ENCODE measurements at places on chromosomes 1 and 21.
A peak's percentile ranks its signal among the peaks of the same experiment; 100 is the strongest.

- DNase-seq, result no peak
These were observed 184.9 kb downstream of the IGSF21 start for GRCh38 chr1:18292531-18292930.

GRCh38 chr21:14358775-14359174 lies 24.2 kb downstream of the HSPA13 start:
- no peak for DNase-seq

DNA sequence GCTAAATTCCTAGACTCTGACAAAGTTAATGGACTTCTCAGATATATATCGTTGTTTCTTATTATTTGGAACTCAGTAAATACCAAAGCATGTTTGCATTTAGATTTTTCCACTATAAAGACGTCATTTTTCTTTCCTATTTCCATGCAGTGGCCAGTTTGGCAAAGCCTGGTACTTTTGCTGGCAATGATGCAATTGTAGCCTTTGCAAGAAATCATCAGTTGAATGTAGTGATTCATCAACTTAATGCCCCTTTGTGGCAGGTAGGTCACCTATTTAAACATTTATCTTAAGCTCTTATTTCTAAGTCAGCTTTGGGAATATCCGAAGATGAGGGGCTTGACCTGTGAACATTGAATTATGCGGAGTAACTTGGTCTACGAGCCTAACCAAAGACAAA lies 12.0 kb downstream of the OTUD3 start:
- DNase-seq, result no peak

- no peak for DNase-seq
These were observed 108.1 kb upstream of the IVNS1ABP start for GRCh38 chr1:185425163-185425562.

DNA sequence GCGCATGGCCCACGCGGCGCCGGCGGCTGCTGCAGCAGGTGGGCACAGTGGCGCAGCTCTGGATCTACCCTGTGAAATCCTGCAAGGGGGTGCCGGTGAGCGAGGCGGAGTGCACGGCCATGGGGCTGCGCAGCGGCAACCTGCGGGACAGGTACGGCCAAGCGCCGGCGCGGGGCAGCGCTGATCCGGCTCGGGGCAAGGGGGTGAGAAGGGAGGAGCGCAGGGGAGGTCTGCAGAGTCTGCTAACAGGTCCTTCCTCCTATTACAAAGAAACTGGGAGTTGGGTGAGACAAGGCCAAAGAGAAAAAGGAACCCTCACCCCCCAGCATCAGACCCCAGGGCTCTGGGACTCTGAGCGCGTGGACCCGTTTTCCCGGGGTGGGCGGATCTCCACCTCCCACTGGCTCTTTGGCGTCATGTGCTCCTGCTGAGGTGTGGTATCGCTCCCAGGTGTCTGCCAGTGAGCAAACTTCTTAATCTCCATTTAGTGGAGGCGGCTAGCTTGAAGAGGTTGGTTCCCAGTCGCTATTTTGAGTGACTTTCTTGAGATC lies 431 bp downstream of the MTARC1 start:
- no peak for DNase-seq

- DNase-seq, result no peak
These were observed 7.6 kb downstream of the CAPN9 start for GRCh38 chr1:230754796-230755195.

- no peak for DNase-seq
These were observed 69.2 kb downstream of the NME7 start for GRCh38 chr1:169298441-169298840.

DNA sequence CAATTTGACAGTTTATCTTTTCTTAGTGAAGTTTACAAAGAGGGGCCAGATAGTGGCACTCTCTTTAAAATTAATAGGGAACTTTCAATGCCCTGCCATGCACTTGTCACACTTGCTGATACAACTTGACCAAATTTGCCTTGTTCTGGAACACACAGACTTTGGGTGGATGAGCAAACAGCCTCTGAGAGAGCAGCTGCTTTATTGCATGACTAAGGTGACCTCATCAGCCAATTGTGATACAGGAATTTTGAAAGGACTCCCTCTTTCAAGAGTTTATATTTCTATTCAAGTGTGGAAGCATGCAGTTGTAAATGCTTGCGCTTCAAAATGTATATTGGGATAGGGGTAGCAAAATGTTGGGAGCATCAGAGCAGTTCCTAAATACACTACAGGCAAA lies 2.1 kb upstream of the RGS1 start:
- DNase-seq, result no peak

DNA sequence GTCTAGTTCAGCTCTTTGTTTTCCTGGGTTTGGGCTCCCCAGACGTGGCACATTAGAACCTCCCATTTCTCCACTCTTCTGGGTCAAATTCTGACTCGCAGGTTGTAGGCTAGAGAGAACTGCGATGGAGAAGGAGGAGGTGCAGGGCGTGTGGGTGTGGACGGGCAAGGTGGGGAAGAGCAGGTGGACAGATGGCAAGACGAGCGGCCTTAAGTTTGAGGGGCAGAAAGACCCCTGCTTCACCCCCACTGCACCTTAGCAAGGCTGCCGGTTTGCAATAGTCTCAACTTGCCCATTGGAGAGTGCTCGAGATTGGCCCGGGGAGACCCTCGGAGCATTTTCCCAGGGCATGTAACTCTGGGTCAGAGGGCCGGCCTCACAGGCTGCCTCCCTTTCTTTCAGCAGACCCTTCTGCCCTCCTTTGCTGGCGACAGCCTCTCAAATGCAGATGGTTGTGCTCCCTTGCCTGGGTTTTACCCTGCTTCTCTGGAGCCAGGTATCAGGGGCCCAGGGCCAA lies 1.7 kb downstream of the IL24 start:
- no peak for DNase-seq

GRCh38 chr1:100876291-100876690 lies 18.4 kb downstream of the EXTL2 start:
- no peak for DNase-seq

- no peak for DNase-seq
These were observed 11.5 kb downstream of the ATPAF1 start for GRCh38 chr1:46656643-46657042.

GRCh38 chr1:204493984-204494280 lies 673 bp downstream of the PIK3C2B start:
- DNase-seq, result peak; percentile 40

- no peak for DNase-seq
These were observed 185.1 kb upstream of the CAMK1G start for GRCh38 chr1:209398313-209398991.

GRCh38 chr21:35565204-35565611 lies 495.1 kb downstream of the SETD4 start:
- no peak for DNase-seq

DNA sequence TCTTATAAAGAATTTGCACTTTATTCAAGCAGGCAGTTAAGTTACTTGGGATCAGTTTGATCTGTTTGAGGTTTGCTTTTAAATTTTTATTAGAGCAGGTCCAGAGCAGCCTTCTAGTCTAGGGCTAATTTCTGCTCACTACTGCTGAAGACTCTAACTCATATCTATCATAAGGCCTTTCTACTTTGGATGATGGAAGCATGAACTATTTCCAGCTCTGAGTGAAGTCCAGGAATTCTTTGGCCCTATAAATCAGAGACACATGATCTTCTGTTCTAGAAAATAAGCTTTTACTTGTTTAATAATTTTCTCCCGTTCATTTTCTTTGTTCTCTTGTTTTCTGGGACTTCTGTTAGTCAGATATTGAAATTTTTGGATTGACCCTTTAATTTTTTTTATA lies 14.7 kb downstream of the NIBAN1 start:
- no peak for DNase-seq

DNA sequence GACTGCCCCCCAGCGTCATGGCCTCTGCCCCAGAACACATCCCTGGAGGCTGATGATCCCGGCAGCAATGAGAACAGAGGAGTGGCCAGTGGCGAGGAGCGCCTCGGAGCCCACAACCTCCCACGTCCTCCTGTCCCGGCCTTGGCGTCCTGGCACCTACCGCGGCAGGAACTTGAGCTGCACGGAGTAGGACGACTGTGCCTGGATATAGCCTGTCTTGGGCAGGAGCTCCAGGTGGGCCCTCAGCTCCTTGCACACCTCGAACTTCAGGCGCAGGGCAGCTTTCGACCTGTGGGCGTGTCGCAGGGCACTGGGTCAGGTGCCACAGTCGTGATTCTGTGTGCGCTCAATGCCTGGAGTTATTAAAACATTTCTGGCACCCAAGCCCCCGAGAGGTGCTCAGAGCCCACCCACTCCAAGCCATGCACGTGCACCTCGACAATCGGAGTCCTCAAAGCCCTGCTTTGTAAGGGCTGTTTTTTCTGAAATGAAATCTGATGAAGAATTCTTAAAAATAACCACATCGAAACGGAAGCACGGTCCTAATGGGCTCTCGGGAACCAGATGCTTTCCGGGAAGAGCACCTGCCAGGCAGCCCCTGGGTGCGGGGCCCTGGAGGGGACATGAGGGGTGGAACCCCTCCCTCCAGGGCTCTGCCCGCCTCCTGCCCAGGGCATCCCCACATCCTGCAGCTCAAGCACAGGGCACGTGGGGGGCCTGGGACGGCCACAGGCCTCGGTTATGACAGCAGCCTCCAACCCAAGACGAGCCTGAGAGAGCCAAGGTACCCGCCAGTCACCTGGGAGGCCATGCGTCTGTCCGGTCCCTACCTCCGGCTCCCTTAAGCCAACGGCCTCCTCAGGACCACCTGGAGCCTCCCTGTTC lies 23.0 kb upstream of the TMEM52 start:
- no peak for DNase-seq

DNA sequence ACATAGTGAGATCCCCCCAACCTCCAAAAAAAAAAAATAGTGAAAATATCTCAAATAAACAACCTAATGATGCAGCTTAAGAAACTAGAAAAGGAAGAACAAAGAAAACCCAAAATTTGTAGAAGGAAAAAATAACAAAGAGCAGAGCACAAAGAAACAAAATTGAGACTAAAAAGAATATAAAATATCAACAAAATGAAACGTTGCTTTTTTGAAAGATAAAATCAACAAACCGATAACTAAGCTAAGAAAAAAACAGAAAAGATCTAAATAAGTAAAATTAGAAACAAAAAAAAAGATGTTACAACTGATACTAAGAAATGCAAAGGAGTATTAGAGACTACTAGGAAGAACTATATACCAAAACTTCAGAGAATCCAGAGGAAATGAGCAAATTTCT lies 139.3 kb upstream of the PALMD start:
- DNase-seq, result no peak

DNA sequence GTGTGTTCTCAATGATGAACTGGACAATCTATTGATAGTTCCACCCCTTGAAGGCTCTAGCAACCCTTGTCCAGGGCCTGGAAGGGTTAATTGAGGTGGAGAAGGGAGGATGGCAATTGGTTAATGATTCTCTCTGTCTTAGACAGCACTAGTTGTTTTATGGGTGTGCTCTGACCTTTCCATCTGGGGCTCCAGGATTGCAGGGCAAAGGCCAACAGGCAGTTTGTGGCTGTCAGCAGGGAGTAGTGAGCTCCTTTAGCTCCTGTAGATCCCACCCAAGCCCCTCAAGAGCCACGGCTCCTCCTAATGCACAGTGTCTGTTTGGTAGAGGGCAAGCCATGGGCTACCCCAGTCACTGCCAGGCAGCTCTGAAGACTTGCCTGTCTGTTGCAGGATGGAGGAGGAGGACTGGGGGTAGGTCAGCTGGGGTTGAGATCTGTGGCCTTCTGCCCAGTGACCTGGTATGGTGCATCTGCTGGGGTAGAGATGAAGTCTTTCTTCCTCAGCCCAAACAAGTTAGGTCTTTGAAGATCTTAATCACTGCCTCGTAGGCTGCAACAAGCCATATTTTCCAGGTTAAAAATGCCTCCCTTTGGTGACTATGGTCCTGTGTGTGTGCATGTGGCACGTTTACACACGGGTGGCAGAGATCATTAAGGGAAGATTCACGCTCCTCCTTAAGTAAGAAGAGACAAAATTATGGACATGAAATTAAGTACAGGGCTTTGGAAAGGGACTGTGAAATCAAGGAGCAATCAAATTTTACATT lies 7.7 kb downstream of the MROH7 start:
- DNase-seq, result no peak

- DNase-seq, result no peak
These were observed 10.1 kb upstream of the CLIC4 start for GRCh38 chr1:24735156-24735508.

DNA sequence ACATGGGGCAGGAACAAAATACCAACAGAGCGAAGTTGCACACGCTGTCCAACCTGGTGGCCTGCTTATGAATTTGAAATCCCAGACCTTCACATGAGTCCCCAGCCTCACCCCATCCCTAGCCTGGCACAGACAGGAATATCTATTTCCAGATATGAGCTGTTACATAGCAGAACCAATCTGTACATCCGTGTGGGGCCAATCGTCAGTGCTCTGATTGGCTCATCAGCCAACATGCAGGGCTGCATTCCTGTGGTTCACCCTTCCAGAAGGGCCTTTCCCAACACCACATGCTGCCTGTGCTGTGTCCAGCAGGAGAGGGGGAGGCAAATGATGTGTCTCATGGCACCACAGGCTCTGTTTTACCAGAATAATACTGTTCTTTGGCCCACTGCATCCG lies 31.3 kb downstream of the CCN1 start:
- DNase-seq, result no peak

DNA sequence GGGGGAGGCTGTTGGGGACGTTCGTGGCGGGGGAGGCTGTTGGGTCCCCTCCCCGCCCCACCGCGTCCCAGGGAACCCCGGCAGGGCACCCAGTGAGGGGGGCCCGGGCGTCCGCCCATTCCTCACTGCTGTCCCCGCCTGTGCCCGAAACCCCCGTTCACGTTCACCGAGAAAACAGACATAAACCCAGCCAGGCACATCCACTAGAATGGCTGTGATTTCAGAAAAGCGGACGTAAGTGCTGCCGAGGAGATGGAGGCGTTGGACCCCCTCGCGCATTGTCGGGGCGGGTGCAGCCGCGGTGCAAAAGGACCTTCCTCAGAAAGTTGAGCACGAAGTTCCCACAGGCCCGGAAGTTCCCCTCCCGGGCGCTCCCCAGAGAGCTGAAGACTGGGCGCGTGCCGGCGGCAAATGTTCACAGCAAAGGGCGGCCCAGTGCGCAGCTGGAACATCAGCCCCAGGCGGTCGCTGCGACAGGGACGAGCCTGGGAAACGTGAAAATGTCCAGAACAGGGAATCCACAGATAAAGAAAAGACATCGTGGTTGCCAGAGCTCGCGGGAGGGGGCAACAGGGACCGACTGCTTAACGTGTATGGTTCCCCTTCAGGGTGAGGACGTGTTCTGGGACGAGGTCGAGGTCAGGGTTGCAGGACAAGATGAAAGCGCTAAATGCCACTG lies 18.5 kb upstream of the SAMD11 start:
- DNase-seq, result no peak

- DNase-seq, result no peak
These were observed 22.1 kb downstream of the PRRC2C start for GRCh38 chr1:171507435-171507834.

GRCh38 chr1:167105271-167106118 lies 11.6 kb downstream of the STYXL2 start:
- DNase-seq, result no peak

DNA sequence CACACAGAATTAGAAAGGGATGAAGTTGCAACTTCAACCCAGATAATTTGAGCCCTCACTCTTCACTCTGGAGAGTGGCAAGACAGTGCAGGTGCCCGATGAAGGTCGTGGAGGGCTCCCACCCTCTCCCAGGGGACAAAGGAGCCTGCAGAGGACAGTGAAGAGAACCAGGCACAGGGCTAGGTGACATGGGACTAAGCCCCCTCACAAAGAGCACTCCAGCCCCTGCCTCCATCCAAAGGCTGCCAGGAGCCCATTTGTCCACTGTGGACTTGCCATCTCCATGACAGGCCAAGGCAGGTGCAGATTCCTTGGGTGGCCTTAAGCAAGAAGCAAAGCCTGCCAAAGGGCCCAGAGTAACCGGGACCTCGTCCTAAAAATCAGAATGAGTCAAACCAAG lies 15.1 kb downstream of the ERRFI1 start:
- DNase-seq, result no peak

Measured in effector memory CD4-positive, alpha-beta T cell (primary cell).